ENCODE measurements at places on chromosomes 13 and 19.

DNA sequence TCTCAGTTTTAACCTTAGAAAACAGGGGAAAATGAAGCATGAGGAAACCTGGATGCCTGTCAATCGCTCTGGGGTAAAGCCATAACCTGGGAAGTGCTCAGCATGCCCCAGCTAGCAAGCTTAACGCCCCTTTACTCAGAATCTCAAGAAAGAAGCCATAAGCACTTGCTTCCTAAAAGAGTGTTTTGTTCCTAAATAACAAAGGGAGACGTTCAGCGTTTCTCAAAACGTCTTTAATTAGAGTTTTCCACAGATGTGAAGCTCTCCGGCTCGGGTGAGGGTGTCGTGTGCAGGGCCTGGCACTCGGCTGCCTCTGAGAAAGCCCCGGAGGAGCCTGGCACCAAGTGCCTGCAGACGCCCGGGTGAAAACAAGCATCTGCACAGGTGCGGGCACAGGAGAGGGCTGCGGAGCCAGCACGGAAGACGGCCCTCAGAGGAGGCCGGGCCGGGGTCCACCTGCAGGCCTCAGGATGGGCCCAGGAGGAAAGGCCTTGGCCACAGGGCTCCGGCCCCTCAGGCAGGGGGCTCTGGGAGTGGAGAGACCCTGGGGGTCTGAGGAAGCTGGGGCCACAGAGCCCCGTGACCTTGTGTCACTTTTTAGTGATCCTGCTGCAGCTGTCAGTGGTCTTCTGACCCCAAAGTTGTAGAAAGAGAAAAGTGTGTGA, 6.2 kb downstream of the GAS6 start:
- DNase-seq: no peak

DNA sequence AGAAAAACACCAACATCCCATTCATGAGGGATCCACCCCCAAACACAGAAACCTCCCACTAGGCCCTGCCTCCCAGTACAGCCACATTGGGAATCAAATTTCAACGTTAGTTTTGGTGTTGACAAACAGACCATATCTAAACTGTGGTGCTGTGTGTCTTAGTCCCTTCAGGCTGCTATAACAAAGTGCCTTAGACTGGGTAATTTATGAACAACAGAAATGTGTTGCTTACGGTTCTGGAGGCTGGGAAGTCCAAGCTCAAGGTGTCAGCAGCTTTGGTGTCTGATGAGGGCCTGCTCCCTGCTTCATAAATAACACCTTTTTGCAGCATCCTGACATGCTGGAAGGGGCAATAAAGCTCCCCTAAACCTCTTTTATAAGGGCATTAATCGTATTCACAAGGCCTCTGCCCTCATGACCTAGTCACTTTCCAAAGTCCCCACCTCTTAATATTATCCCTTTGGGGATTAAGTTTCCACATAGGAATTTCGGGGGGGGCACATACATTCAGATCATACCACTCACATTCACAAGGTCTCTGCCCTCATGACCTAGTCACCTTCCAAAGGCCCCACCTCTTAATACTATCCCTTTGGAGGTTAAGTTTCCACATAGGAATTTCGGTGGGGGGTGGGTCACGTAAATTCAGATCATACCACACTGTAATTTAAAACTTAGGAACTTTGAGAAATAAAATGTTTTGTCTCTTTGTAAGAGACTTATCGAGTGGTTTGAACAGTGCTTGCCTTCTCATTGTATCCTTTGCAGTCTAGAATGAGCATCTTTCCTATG, 27.5 kb downstream of the ZNF507 start:
- peak; percentile 22 for DNase-seq

GRCh38 chr19:31349160-31349881, at the start of gene TSHZ3:
Gene TSHZ3, minus strand, starts transcription at chr19:31349436. Its CDS starts 217 bp downstream, at chr19:31349219.
- no peak for DNase-seq

- no peak for DNase-seq
Measured at GRCh38 chr13:111304603-111305289, 15.7 kb upstream of the TEX29 start.

DNA sequence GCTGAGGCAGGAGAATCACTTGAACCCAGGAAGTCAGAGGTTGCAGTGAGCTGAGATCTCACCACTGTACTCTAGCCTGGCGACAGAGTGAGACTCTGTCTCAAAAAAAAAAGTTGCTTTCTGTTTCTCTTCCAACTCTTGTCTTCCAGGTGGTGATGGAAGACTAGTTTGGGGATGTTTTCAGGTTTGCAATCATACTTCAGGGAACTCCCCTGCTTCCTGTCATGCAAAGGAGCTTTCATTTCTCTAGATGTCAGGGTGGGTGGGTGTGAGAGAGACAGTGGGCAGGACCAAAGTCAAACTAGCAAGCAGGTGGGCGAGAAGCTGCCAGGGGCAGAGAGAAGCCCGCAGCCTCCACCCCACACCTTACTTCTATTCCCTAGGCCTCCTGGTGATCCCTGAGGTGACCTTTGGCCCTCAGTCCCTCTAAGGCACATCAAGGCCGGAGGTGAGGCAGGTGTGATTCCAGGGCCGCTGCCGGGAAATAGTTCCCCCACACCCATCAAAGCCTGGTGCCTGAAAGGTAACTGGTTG, 25.7 kb downstream of the CCNE1 start:
- no peak for DNase-seq

- no peak for DNase-seq
Measured at GRCh38 chr19:18437491-18438330, at the start of gene ISYNA1. Gene ISYNA1, minus strand, starts transcription at chr19:18438133. Its CDS starts 154 bp downstream, at chr19:18437979.

DNA sequence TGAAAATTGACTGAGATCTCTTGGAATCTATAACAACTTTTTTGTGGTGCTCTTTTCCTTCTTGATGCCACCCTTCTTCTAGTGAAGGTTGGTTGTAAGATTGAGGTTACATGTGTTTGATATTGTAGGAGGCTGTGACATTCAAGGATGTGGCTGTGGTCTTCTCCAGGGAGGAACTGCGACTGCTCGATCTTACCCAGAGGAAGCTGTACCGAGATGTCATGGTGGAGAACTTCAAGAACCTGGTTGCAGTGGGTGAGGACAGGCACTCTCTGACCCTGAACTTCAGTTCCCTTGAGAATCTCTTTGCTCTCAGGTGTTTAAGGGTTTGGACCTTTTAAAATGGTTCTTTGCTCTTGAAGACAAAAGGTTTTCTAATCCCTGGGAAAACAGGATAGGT, 16.0 kb downstream of the ZNF227 start:
- no peak for DNase-seq

DNA sequence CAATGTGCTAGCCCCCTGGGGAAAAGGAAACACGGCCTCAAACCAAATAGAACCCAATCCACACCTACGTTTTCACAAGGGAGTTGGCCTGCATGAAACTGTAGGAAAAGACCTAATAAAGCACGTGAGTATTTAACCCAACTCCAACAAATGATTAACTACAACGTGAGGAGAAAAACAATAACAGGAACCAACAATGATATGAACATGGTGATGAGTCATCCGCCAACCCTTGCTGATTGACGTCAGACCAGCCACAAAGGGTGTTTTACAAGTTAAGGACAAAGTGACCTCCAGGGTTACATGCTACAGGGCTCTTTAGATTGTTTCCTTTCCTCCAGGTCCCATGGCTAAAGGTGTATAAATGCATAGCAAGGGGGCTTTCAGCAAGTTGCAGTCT, 460.5 kb downstream of the COG6 start:
- peak; percentile 68 for DNase-seq

DNA sequence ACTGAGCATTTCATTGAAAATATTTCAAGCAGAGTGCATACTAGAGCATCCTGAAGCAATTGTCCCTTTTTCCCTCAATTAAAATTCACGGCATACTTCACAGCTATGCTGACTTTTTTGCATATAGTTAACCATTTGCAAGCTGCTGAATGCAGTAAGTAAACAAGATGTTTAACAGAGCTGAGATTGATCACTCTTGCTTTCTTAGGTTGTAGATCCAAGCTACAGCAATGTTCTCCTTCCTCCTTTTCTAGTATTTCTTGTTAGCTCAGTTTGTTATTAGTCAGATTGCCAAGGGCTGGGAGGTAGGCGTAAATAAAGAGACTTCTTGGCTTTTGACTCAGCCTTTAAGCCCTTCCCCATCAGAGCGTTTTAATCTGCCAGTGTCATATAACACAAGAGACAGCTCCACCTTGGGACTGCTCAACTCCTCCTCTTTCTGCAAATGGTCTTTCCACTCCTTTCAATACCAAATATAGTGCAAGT, at the start of gene SLITRK6:
Gene SLITRK6, minus strand, starts transcription at position 323 of the 486 bp plus-strand sequence. CDS start 2,911 bp downstream, outside the sequence.
- peak; percentile 74 for DNase-seq

GRCh38 chr19:10876459-10877240, 5.3 kb downstream of the CARM1 start:
- peak; percentile 45 for DNase-seq

GRCh38 chr19:12806242-12807081, at the start of gene RNASEH2A:
Gene RNASEH2A, plus strand, starts transcription at chr19:12806584. Its CDS starts 90 bp downstream, at chr19:12806674.
- DNase-seq: peak; percentile 92

All from RKO (cell line).